ENCODE measurements at places on chromosomes 7 and 10.

- DNase-seq, result no peak
These were observed 42.2 kb upstream of the A1CF start for GRCh38 chr10:50927522-50928189.

DNA sequence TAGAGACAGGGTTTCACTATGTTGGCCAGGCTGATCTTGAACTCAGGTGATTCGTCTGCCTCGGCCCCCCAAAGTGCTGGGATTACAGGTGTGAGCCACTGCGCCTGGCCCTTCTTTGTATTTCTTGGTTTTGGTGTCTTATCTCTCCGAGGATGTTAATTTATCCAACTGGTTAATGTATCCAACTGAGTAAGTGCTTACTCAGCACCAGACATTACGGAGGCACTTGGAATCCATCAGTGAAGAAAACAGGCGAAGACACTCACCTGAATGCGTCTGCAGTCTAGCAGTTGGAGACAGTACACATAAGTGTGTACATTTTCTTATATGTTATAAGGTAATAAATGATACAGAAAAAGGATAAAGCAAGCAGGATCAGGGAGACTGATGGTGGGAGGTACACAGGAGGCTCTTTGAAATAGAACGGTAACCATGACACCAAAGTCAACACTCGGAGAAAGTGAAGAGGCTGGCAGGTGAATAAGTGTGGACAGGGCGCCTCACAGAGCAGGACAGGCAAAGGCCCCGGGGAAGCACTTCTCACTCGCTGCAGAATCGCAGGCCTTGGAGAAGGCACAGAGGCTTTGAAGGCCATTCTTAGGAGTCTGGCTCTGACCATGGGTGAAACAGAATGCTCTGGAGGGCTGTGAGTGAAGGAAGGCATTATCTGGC is 73.1 kb downstream of the LANCL2 start:
- no peak for DNase-seq

- no peak for DNase-seq
These were observed 169.3 kb upstream of the AKR1E2 start for GRCh38 chr10:4656576-4657194.

DNA sequence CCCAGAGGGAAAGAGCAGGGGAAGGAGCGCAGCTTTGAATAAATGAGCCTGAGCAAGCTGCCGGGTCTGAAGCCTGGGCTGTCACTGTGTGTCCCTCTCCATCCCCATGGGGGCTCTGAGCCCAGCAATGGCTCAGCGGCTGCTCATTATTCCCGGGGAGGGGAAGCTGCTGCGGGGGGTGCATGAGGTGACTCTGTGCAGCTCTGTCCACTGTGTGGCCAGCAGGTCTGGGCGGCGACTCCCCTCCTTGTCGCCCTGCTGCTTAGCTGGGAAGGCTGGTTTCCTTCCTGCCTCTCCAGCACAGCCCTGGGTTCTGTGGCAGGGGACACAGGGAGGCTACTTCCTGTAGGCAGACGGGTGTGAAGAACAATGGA is 234.2 kb downstream of the PRPF18 start:
- DNase-seq, result no peak

DNA sequence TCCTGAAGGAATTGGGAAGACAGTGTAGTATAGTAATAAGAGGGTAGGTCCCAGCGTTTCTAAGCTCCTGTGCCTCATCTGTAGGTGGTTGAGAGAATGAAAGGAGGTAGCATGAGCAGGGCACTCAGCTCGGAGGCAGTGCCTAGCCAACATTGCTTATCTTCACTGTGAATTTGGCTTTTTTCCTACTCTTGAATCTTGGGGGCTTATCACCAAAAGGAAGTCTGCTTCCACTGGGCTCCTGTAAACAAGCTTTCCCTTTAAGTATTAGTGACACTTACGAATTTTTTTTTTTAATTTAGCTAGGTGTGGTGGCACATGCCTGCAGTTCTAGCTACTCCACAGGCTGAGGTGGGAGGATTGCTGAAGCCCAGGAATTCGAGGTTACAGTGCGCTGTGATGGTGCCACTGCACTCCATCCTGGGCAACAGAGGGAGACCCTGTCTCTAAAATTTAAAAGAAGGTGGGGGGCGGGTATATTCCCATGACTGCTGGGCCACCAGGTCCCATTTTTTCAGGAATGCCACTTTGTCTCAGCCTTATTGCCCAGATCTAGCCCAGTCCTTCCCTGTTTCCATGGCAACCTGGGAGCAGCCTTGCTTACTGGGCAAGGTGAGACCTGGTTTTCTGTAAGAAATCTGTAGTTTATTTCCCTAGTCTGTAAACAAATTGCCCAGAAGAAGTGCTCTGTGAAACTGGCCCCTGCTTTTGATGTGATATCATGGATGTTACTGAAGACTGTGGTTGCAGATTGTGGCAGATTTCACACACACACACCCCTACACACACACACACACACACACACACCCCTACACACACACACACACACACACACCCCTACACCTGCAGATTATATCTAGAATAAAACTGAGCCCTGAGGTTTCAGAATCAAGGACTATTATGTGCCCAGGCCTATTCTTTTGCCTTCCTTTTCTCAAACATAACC is 19.4 kb downstream of the OGDH start:
- DNase-seq, result no peak

DNA sequence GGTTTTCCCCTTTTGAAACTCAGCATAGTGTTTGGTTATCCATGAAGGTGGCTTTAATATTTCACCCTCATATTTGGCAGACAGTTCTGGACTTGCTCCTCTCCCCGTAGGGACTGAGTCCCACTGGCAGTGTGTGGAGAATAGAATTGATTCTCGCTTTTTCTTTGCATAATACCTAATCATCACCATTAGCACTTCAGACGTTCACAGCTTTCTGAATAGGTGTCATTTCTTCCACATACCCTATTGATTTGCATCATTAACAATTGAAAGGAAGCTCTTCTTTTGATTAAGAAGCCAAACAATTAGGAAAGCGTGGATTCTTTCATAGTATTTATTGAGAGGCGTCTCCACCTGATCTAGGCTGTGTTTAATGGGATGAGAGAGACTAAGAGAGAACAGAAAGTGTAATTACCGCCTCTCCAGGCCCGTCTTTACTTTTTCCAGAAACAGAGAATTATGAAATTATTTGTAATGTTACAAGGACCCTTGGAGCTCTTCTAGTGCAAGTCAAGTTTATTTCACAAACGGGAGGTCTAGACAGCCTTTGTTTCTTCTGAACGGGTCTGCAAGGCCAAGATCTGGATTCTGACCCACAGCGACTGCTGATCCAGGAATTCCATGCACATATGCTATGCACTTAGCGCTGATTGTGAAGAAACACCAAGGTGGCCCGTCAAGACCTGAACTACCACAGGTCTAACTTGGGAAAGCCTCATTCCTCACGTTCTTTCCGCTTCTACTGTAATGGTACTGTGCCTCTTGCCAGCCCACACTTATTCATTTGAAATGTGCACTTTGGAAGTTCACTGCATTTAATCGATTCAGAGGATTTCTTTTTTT is 249.9 kb upstream of the C7orf33 start:
- no peak for DNase-seq

- DNase-seq, result no peak
These were observed 39.7 kb upstream of the ZNF518A start for GRCh38 chr10:96090463-96090800.

GRCh38 chr10:71597821-71598498 is 121.6 kb downstream of the C10orf105 start:
- no peak for DNase-seq

- DNase-seq, result no peak
These were observed 113.9 kb upstream of the PRR15 start for GRCh38 chr7:29449569-29450260.

DNA sequence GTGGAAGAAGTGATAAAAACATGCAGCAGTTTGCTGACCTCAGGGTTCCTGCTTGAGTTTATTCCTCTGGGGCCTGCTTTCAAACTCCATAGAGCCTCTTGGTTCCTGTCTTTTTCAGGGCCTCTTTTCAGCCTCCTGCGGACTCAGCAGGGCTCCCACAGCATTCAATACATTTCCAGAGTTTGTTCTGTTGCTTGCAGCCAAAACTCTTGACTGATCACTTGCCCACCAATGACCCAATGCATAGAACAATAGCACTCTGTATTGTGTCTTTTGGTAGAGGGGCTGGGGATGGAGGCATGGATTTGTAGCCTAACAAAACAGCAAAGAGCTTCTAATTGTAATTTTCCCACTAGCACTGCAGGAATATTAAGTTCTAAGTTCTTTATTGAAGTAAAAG is 50.8 kb upstream of the CREB5 start:
- DNase-seq, result no peak

GRCh38 chr7:142880876-142881505 is 4.6 kb downstream of the TRPV6 start:
- DNase-seq, result peak; percentile 21
